Left ventricle myocardium superior (tissue), 1 donor: ENCODE measurements at places on chromosomes 6 and 20. TPM values are rescaled to one million over a fixed set of nuclear protein-coding genes. Genes with fewer than 3 reads are reported as not detected.

- DNase-seq = no peak
Measured at GRCh38 chr20:52312132-52312729, 120.7 kb upstream of the ZFP64 start.

- DNase-seq = no peak
Measured at GRCh38 chr6:44951253-44951747, 376.8 kb upstream of the RUNX2 start.

- no peak for DNase-seq
Measured at GRCh38 chr6:161257793-161258457, 15.9 kb downstream of the AGPAT4 start.

Gene HSPA12B
- 16.2 TPM for total RNA-seq
